Neuronal stem cell (in vitro differentiated cells): ENCODE measurements at places on chromosomes 12 and 14.

DNA sequence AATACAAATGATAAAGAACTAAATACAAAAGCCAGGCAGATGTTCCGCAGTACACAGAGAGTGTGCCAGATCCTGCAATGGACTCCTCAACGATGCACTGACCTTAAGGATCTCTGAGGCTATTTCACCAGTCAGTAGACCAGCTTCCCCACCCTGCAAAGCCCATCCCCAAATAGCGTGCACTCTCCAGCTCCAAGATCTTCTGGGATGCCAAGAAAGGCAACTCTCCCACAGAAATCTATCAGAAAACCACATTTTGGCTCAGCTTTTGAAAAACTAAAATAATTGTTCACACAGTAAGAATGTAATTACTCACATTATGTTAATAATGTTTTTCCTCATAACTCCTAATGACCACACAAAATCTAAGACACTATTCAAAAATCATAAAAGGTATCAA lies 90.4 kb downstream of the PPP2R5E start:
- DNase-seq, result no peak

DNA sequence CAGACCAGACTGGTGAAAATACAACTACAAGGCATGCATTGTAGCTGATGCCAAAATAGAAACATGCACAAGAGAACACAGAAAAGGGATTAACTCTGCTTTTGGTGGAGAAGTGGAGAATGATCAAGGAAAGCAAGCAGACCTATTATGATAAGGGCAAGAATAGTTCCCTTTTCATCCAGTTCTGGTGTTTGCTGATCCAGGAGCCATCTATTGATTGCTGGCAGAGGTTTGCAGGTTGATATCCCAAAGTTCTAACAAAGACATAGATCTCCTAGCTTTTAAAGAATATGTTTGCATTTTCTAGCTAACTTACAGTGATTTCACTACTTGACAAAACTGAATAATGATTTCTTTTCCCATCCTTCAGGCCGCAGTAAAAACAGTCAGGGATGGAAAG lies 166.2 kb upstream of the CDKN3 start:
- DNase-seq, result no peak

GRCh38 chr12:49705479-49706134 lies 1.6 kb downstream of the FMNL3 start:
- DNase-seq, result no peak

GRCh38 chr12:69703146-69703642 lies 4.1 kb upstream of the BEST3 start:
- no peak for DNase-seq

- no peak for DNase-seq
These were observed 154.9 kb downstream of the C12orf75 start for GRCh38 chr12:105485321-105485910.
